Left cardiac atrium (tissue), 4 donors: ENCODE measurements at places on chromosomes 2 and 18. TPM values are rescaled to one million over a fixed set of nuclear protein-coding genes. Genes with fewer than 3 reads are reported as not detected.
A peak's percentile ranks its signal among the peaks of the same experiment; 100 is the strongest.

DNA sequence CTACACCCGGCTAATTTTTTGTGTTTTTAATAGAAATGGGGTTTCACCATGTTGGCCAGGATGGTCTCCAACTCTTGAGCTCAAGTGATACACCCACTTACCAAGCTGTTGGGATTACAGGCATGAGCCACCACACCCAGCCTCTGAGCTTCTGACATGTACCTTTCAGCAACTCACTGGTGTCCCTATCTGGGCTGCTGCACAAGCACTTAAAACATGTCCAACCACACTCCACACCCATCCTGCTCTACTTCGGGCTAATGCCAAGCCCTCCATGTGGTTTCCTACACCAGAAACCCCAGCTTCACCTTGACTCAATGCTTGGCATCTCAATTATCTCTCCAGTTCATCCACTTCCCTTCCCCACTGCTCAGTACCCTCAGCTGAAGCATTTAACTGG lies 22.4 kb upstream of the ARMC9 start:
- no peak for DNase-seq

DNA sequence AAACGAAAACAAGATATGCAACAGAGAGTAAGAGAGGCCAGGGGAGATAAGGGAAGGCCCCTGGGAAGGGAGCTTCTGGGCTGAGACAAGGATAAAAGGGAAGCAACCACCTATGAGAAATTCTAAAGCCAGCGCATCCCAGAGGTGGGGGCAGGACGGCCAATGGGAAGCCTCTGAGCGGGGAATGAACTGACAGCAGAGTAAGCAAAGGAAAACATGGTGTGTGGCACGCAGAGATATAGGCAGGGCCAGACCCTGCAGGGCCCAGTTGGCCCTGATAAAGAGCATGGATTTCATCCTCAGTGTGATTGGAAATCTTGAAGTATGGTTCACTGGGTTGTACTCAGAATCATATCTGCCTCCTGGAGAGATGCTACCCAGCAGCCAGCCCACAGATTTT lies 78.7 kb downstream of the IRS1 start:
- no peak for DNase-seq

CNGA3 gene
- total RNA-seq = not detected

STPG4 gene
- total RNA-seq = not detected

GALNT5 gene
- 0.39 TPM for total RNA-seq

- no peak for DNase-seq
Observed at GRCh38 chr2:151114874-151115273, 146.8 kb downstream of the RBM43 start.

- DNase-seq = no peak
Observed at GRCh38 chr2:85665264-85665937, 2.6 kb downstream of the SFTPB start.

DNA sequence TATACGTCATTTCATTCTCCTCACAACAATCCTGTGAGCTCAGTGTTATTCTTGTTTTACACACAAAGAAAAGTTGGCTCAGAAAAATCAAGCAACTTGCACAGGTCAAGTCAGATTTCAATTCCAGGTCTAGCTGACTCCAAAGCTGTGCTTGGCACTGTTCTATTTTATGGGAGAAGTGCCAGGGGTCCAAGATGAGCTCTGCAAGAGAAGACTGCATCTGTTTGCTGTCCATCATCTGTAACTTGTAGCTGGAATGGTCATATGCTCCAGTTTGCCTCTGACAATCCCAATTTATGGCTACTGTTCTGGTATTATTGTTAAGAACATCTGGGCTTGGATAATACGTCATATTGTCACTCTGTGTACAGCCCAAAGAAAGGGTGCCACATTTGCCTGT lies 28.9 kb downstream of the KCNF1 start:
- DNase-seq = no peak

DNA sequence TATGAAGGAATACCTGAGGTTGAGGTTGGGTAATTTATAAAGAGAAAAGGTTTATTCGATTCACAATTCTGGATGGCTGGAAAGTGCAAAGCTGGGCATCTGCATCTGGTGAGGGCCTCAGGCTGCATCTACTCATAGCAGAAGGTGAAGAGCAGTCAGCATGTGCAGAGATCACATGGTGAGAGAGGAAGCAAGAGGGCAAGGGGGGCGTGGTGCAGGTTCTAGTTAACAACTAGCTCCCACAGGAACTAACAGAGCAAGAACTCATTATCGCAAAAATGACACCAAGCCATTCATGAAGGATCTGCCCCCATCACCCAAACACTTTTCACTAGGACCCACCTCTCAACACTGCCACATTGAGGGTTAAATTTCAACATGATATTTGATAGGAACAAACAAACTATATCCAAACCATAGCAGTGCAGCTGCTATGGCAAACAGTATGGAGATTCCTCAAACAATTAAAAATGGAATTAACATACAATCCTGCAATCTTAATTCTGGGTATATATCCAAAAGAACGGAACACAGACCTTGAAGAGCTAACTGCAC lies 72.8 kb upstream of the LDLRAD4 start:
- no peak for DNase-seq

SERPINB5 gene
- total RNA-seq = not detected

GRCh38 chr2:43178602-43179542 lies 47.5 kb downstream of the ZFP36L2 start:
- peak; percentile 84 for DNase-seq

- DNase-seq = no peak
Observed at GRCh38 chr2:64675860-64676259, 22.1 kb upstream of the SERTAD2 start.

DNA sequence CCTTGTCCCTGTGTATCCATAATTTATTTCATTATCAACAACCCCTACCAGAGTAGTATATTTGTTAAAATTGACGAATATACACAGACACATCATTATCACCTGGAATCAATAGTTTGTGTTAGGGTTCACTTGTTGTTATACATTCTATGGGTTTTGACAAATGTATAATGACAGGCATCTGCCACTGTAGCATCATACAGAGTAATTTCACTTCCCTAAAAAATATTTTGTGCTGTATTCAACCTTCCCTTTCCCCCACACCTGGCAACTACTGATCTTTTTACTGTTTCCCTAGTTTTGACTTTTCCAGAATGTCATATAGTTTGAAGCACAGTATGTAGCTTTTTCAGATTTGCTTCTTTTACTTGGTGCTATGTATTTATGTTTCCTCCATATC lies 132.0 kb downstream of the ZNF804A start:
- DNase-seq = no peak
